Stomach (tissue), 19 donors: ENCODE measurements at places on chromosomes 1 and 21. TPM values are rescaled to one million over a fixed set of nuclear protein-coding genes. Genes with fewer than 3 reads are reported as not detected.

- no peak for DNase-seq
Measured at GRCh38 chr1:29639156-29639736, 402.9 kb downstream of the PTPRU start.

GRCh38 chr1:96660503-96660902, 61.1 kb upstream of the PTBP2 start:
- DNase-seq: no peak

DNA sequence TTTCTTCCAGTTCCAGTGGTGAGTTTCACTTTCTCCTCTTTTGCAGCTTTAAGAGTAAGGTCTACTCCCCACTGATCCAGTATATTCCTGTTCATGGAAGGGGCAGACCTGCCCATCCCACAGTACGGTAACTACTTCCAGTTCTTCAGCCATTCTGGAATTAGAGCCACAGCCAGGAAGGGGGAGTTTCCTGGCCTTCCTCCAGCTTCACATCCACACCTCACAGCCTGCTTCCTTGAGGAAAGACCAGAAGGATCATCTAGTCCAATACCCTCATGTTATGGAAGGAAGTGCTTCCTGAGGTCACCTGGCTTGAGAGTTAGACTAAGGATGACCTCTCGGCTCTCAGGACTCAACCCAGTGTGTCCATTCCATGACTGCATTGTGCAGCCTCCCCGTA, 597.8 kb downstream of the KIF26B start:
- no peak for DNase-seq

DNA sequence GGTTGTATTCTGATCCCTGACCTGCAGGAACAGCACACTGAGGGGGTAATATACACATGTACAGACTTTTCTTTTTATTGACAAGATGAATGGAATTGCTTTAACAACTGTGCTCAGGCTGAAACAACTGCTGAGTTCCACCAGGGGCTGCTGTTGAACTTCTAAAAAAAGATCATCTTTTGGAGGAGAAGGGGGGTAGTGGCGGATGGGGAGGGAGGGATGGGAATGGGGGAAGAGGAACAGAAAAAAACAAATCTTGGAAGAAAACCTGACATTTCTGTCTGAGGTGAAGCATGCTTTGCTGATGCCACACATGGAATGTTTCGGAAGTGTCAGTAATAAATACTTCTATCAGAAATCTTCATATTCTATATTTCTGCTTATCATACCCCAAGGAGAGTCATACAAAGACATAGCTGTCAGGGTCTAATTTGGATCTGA, 75.0 kb downstream of the RWDD3 start:
- DNase-seq: no peak

- DNase-seq: no peak
Measured at GRCh38 chr1:105122041-105122440, 1372.3 kb downstream of the AMY1C start.

- peak; percentile 73 for DNase-seq
Measured at GRCh38 chr1:221263831-221264767, 384.9 kb downstream of the HLX start.

DNA sequence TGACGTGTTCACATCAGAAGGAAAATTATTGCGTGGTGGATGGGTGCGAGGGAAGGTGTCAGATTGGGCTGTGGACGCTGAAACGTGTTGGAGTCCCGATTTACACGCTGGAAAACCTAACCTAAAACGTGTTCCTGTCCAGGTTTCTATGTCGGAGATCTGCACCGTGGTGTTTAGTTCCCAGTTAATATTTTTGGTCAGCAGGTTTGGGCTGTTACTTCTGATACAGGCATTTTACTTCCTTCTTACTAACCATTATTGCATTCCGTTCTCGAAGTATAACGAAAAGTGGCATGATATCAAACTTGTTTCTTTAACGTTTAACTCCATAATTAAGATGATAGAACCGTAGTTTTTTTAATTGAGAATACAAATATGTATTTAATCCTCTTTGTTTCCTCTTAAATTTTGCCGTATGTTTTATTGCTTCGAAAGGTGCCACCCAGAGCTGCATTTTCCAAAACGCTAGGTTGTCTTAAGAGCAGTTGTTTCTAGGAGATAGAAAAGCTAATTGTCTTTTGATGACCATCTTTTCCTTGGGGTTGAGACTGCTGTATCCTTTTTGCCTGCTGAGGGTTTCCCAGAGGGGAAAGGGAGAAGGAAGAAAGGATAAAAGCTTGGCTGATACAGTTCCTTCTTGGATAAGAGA, 1.3 kb downstream of the ADARB1 start:
- no peak for DNase-seq

DNA sequence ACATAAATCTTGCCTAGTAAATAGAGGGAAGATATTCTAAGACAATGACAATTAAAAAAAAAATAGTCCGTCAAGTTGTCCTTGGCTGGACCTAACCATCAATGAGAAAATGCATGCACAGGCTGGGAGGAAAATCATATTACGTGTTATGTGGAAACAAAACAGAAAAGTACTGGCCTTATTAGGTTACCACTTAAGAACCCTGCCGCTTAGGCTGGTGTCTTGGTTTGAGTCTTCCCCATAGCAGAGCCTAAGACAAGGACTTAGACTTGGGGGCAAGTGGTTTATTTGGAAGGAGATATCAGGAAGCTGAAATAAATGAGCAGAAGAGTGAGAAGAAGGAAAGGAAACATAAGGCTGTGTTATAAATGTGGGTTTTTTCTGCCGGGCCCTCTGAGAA, 186.4 kb downstream of the MRPL39 start:
- no peak for DNase-seq

- no peak for DNase-seq
Measured at GRCh38 chr1:204725821-204726448, 40.4 kb upstream of the LRRN2 start.

DNA sequence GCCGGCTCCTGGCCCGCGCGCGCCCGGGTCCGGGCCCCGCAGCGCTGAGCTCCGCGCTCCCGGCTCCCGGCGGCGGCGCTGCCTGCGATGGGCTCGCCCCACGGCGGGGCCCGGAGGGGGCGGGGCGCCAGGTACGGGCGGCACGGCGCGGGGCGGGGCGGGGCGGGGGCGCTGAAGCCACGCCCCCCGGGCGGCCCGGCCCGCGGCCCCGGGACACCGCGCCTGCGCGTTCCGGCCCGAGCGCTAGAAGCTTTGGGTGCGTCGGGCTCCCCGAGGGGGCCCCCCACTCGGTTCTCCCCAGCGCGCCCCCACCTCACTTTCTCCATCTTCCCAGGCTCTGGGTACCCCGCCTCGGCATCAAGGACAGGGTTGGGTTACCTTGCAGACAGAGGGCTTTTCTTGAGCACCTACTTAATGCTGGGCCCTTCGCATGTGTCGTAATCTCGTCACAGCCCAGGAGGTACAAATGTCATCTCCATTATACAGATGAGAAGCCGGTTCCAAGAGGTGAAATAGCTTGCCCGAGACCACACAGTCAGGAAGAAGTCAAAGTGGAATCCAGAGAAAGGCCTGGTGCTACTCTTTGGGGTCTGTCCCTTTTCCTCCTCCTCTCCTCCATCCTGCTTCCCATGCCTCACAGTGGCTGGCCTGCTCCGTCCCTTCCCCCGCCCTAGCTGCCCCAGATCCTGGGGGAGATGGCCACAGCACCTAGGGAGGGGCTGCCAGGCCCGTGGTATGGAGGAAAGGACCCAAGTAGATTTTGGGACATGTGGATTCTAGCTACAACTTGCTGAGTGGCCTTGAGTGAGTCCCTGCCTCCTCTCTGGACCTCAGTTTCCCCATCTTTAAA, 46.5 kb downstream of the RAP1GAP start:
- peak; percentile 85 for DNase-seq

DNA sequence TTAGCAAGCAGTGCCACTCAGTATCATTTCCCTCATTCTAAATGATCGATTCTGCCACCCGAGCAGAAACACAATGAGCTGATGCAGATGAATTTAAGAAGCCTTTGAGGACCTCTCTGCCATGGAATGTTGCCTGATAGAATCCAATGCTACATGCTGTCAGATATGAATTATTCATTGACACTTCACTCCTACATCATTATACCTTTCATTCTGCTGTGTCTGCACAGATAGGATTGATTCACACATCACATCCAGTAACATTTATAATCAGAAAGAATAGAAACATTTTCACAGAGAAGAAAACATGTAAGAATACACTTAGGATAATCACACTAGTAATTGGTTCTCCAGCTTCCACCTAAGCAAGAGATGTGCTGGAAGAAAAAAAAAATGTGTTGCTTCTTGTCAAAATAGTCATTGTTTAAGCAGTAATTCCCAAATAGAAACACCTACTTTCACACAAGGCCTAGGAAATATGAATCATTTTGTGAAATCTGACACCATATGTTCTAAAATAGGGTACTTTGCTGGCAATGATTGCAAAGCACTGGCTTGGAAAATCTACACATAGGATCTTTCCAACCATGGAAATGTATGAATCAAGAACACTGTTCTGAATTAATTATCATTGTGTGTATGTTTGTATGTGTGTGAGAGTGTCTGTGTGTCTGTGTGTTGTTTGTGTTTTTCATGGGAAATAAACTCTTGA, 110.1 kb downstream of the GRIK1 start:
- no peak for DNase-seq

- no peak for DNase-seq
Measured at GRCh38 chr1:164633997-164634396, 75.0 kb downstream of the PBX1 start.

DNA sequence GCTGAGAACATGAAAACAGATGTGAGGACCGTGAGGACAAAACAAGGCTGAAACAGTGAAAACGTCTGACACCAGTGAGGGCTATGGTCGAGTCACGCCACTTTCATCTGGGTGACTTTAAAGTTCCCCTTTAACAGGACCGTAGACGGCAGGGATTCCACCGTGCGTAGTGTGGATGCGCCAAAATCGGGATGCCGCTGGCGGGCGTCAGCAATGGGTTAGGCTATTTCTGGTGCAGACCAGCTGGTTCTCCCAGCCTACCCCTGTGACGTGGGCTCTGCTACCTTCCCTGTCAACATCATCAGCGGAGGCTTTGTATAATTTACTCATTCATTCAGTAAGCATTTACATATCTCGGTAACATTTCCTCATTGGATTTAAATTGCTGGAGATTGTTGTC, 246.6 kb upstream of the AJAP1 start:
- DNase-seq: peak; percentile 20

- DNase-seq: peak; percentile 48
Measured at GRCh38 chr1:32893198-32894018, 7.1 kb downstream of the HPCA start.

- peak; percentile 88 for DNase-seq
Measured at GRCh38 chr1:27348861-27349783, 7.3 kb downstream of the SYTL1 start.

GRCh38 chr1:89271341-89272015, 1.2 kb downstream of the GBP5 start:
- DNase-seq: no peak

Gene AIRE
- polyA plus RNA-seq: not detected

Gene TFF2
- polyA plus RNA-seq: 2,390 TPM

Gene FRRS1
- 0.46 TPM for polyA plus RNA-seq

Gene NTMT2
- not detected for polyA plus RNA-seq

Gene CCT3
- polyA plus RNA-seq: 115 TPM

Gene ST6GALNAC3
- 1.9 TPM for polyA plus RNA-seq
